ENCODE measurements at places on chromosomes 12 and 14.

- DNase-seq = no peak
Observed at GRCh38 chr12:68609998-68610369, 715 bp upstream of the RAP1B start.

DNA sequence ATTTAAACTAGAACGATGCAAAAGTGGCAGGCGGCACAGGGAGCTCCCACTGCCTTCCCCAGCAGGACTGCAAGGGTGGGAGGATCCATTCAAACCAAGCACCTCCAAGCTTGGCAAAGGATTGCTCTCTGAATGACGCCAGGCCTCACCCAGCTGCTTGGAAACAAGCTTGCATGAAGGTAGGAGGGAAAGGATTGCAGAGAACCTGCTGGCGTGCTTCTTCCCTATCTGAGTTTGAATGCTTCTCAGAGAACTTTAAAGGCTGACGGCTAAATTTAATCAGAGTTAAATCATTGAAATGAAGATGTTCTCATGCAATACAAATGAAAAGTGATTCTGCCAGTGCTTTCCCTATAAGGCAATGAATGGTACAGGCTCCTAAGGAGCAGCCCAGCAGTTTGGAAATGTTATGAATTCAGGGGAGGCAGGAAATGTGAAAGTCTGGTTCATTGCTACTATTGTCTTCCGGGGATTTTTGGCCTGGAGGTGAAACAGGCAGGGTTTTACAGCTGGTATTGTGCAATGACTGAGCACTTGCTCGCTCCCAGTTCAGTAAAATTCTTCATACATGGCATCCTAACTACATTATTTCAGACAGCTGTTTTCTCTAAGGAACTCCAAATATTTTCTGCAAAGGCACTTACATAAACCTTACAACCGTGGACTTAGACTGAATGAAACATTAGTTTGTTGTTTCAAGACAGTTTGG lies 31.9 kb upstream of the DUSP6 start:
- no peak for DNase-seq

- DNase-seq = no peak
Observed at GRCh38 chr12:28390761-28391385, 200.6 kb downstream of the CCDC91 start.

GRCh38 chr12:5430641-5431603 lies 986 bp upstream of the NTF3 start:
- no peak for DNase-seq

GRCh38 chr12:65825183-65825506 lies 862 bp downstream of the HMGA2 start:
- no peak for DNase-seq

GRCh38 chr12:47302111-47302671 lies 222.4 kb upstream of the AMIGO2 start:
- DNase-seq = no peak

DNA sequence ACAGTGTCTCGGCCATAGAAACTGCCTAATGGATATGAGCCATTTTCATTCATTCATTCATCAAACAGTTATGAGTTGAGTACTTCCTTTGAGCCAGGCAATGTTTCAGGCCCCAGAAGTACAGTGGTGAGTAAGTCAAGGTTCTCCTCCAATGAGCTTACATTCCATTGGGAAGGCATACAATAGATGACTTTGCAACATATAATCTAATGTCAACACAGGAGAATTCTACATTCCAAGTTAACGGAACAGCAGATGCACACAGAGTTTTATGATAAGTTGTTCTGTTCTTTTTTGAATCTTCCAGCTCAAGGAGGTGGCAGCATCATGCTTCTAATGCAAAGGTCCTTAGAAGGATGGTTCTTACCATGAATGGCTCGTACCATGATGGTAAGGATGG lies 3.2 kb upstream of the RFC5 start:
- DNase-seq = no peak

GRCh38 chr14:20118795-20119194 lies 8.3 kb downstream of the OR4K17 start:
- DNase-seq = no peak

DNA sequence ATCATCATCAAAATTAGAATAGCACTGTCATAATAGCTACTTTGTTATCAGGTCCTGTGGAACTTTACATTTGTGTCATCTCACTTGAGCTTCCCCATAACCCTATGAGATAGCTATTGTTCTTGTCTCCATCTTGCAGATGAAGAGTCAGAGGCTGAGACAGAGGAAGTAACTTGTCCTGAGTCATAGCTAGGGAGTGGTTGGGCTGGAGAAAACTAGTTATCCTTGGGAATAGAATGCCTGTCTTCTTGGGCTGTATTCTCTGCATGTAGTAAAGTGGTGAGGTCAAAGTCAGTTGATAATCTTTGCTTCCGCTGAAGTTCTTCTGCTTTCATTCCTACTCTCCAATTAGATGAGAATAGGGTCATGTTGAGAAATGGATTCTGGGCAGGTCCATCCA lies 117.0 kb downstream of the SMOC1 start:
- no peak for DNase-seq

- DNase-seq = no peak
Observed at GRCh38 chr12:49873361-49873934, 30.3 kb downstream of the FAIM2 start.
